GM19239 (cell line): ENCODE measurements at places on chromosomes 5 and 9.

DNA sequence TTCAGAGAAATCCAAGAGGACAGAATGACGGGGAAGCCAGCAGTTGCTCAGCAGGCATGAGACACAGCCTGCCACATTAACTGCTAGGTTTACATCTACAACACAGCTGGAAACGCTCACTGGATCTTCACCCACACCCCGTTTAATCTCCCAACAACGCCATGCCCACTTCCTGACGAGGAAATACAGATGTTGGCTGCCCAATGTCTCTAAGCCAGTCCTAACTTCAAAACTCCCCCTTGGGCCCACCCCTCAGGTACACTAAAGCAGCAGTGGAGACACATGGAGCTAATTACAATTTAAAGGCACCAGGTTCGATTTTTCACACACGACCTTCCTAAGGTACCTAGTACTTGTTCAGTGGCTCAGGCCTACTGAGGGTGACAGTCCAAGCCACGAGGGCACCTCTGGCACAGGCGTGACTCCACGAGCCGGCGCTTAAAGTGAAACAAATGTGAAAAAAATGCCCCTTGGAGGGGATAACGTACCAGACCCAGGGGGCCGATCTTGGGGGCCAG lies 904 bp downstream of the RPL12 start:
- no peak for DNase-seq

- DNase-seq: no peak
Measured at GRCh38 chr5:33470544-33470943, 29.8 kb downstream of the TARS1 start.

DNA sequence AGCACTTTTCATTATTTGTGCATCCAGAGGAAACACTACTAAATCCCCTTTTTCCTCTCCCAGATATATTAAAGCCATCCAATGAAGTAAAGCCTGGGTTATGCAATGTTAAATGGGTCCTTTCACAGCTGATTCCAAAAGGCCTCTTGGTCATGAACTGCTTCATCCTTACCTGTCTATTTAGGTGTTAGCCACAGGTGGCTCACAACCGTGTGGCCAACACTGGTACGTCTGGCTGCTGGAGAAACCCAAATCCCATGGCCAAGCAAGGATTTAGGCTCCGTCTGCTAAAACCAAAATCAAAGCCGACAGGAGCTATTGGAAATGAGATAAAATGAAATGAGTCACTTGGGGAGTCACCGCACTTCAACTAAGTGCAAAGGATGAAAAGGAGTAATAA lies 193.9 kb downstream of the ADCY2 start:
- no peak for DNase-seq

DNA sequence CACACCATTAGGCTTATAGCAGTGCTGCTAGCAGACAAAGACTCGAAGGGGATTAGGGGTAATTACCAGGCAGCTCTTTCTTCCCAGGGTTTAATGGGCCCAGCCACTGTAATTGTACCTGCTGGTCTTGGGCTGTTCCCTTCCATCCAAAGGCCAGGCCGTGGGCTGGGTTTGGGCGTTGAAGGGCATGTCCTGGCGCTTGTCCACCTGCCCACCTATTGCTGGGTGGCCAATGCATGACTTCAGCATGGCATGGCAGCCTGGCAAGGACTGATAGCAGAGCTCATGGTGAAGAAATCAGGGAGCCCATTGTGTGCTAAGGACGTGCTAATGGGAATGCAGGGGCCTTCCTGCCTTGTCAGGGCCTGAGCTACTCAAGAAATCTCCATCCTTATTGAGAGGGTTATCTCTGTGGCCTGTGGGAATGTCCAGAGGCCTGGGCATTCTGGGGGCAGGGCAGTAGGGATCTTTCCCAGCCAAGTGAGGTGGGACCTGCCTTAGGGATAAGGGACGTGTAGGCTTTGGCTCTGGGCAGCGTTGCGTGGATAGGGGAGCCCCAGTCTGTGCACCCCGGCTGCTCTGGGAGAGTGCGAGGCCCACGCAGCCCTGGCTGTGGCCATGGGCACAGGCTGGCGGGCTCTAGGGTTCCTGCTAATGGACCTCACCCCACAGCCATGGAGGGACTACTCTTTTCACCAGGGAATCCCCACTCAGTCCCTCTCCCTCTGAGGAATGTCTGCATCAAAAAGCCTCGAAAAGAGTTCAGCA lies 116.1 kb upstream of the PITX1 start:
- no peak for DNase-seq

DNA sequence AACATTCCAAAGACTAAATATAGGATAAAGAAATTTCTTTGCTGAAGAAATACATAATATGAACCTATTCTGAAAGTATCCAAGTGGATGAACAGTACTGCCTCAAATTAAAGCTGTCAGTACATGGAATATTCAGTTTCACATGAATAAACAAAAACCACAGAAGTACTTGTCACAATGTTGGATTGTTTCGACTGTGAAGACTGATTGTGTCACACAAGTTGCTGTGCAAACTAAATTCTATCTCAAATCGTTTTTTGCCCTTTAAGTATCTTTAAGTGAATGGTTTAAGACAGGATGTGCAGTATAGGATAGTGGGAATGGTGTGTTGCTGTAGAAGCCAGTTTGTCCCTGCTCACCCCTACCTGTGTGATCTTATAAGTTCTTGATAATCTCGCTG lies 137.4 kb upstream of the OTULINL start:
- no peak for DNase-seq

DNA sequence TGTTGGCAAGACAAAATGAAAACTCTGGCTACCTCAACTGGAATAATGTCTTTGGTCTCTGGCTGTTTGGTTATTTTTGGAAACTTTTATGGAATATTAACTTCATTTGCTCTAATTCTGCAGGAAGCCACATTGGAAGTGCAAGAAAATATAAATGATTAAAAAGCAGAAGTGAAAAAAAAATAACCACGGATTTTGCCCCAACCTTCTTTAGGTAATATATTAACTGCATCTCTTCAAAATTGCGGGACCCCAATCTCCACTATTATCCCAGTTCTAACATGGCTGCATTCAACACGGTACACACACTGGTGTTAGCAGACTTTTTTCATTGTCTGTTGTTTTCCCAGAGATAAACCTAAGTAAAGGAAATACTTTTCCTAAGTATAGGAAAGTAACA lies 23.0 kb downstream of the GLIS3 start:
- no peak for DNase-seq

DNA sequence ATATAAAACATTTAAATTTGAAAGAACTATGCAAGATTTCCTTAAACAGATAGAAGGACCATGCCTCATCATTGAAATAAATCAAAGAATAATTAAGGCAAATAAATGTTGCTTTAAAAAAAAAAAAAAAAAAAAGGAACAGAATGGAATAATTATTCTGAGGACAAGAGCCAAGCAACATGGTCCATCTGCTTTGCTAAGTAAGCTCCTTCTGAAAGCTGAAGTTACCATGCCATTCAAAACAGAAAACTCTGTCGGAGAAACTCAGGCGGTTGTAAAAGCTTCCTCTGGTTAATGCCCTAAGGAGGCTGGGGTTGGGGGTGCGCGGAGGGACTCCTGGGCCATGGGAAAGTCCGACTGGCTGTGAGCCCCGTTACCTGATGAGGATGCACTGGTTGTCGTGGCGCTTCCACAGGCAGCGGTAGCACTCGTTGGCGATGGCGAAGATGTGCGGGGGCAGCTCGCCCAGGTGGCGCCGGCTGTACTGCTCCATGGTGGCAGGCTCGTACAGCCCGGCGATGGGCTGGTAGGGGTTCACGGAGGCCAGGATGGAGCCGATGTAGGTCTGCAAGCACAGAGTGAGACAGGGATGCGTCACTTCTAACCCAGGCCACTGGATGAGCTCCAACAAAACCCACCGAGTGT lies 141.7 kb downstream of the MYO10 start:
- DNase-seq: no peak

DNA sequence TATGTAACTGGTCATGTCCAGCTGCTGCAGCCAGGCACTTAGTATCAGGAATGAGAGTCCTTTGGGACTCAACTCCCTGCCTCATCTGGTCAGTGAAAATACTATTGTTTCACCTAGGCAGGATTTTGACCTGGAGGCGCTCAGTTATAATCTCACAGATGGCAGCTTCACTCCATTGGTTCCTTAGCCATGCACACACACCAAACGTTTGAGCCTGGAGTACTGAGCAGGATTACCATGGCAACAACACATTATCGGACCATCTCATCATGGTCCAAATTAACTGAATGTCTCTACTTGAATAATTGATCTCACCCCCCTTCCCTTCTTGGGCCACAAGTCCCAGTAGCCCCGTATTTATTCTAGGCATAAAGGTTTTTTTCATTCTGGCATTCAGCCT lies 15.0 kb upstream of the SREK1 start:
- DNase-seq: no peak

- DNase-seq: no peak
Measured at GRCh38 chr9:121643473-121643872, 8.0 kb upstream of the DAB2IP start.

- peak; percentile 44 for DNase-seq
Measured at GRCh38 chr5:142316051-142316450, 8.8 kb downstream of the SPRY4 start.

DNA sequence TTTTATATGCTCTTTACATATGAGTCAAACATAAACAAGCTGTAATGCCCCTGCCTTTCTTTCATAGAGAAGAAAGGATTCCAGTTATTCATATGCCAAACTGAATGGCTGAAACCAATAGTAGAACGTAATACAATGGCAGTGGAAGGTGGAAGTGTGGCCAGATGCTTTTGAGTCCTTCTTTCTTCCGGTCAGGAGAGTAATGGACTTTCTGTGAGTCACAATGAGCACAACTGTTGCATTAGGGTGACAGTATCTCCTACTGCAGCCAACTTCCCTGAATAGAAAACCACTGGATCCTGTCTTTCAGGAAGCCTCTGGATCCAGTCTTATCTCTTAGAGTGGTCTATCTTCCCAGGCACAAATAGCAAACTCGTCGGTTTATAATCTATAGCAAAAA lies 855.2 kb downstream of the MAT2B start:
- DNase-seq: no peak

- DNase-seq: no peak
Measured at GRCh38 chr5:8005416-8005815, 136.5 kb downstream of the MTRR start.

DNA sequence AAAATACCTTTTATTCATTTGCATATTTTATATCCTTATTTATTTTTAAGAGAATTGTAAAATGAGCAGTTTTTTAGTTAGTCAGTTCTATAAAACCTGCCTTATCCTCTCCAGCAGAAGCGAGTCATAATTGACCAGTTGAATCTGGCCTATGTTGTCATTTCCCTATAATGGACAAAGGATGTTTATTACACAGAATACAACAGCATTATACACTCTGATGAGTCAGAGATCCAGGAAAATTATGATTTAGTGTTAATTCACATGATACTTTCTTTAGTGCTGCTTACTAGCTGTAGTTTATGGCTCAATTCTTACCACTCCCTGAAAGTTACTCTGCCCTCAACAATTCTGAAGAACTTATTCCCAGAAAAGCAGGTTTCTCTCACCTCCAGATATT lies 26.8 kb upstream of the LURAP1L start:
- DNase-seq: no peak

DNA sequence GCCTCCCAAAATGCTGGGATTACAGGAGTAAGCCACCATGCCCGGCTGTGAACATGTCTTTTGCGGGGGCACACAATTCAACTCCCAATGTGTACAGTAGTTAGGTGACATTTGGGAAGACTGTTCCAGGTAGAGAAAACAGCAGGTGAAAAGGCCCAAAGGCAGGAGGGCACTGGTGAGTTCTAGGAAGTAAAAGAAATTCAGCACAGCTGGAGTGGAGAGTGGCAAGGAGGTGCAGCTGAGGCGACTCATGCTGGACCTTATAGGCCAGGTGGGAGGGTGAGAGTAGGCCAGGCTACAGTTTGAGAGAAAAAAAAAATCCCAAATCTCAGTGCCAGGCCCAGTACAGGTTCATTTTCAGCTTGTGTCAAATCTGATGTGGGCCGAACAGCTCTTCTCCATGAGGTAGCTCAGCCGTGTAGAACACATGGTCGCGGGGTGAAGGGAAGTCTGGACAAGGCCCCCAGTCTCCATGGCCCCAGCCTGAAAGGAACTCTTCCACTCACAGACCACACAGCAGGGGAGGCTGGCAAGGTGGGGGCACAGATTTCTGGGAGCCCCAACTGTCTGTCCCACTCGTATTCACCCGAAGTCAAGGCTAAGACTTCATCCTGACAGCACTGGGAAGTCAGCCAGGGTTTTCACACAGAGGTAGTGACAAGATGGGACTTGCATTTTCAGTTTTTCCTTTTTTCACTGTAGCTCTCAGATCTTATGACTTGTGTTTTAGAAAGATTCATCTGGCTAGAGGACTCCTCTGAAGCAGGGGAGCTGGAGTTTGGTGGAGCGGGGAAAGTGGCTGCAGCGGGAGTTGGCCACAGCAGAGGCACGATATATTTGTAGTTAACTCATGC lies 4.5 kb upstream of the HNRNPAB start:
- no peak for DNase-seq

DNA sequence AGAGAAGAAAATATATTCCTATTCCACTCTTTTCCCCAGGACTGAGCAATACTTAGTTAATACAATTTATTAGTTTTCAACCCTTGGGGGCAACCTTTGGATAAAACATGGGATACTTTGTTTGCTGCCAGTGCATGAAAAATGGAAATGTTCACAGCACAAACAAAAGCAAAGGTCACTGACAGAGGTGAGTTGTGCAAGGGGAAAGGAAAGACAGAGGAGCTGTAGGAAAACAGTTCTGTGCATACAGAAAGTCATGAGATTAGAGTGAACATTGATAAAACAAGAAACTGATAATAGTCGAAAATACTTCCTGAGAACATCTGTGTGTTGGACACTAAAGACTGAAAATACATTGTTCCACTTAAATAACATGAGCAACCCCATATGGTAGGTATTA lies 779.8 kb downstream of the TLE4 start:
- no peak for DNase-seq

GRCh38 chr5:78747705-78748359 lies 99.3 kb upstream of the LHFPL2 start:
- no peak for DNase-seq

GRCh38 chr5:1004461-1005248 lies 3.9 kb upstream of the NKD2 start:
- no peak for DNase-seq

GRCh38 chr5:122175852-122176251 lies 46.5 kb downstream of the ZNF474 start:
- no peak for DNase-seq

DNA sequence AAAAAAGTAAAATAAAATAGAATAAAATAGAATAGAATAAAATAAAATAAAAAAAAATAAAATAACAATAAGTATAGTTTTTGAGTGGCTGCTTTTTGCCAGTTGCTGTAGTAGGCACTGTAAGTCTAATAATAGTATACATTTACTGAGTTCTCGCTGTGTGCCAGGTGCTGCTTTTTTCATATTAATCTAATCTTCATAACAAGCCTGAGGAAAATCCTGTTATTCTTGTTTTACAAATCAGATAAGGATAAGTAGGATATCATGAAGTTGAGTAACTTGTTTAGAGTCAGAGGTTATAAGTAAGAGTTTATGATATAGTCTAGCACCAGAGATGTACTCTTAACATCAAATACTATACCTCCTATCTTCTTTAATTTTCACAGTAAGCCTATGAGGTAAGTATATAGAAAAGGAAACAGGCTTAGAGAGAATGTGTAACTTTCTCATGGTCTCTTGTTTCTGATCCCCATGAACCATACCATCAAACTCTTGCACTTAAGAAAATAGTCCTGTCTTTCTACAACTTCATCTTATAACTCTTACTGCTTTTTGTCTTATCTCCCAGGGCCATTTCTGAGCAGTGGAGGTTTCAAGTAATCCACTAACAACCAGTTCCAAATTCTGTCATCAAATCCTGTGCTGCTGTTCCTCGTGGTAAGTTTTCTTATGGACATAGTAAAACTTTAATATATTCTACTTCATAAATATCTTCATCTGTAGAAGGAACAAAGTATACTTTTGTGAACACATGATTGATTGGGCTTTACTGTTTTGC lies 18.7 kb downstream of the RMI1 start:
- no peak for DNase-seq
